Stimulated activated naive CD8-positive, alpha-beta T cell treated with anti-CD3 and anti-CD28 coated beads, Interleukin-15, Interleukin-2, amounts not matched to agents 100 U/mL and 50 U/mL, for 24 hours (primary cell): ENCODE measurements at places on chromosomes 11 and 22.

GRCh38 chr22:29200901-29201300 lies 4.8 kb upstream of the EMID1 start:
- DNase-seq = no peak

DNA sequence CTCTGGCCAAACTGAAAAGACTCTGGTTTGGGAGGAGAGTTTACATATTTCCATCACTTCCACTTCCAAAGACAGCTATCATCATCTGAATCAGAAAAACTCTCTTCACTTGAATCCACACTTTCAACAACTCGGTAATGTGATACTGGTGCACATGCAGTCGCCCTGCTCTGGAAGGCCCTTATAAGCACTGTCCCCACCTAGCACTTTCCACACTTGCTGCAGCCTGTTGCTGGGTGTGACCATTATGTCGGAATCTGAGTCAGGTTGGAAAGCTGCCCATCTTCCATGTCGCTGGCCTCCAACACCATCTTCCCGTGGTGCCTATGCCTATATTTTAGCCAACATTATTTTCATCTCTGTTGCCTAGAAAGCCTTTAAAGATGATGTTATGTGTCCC lies 1.1 kb upstream of the OR10A5 start:
- DNase-seq = no peak

DNA sequence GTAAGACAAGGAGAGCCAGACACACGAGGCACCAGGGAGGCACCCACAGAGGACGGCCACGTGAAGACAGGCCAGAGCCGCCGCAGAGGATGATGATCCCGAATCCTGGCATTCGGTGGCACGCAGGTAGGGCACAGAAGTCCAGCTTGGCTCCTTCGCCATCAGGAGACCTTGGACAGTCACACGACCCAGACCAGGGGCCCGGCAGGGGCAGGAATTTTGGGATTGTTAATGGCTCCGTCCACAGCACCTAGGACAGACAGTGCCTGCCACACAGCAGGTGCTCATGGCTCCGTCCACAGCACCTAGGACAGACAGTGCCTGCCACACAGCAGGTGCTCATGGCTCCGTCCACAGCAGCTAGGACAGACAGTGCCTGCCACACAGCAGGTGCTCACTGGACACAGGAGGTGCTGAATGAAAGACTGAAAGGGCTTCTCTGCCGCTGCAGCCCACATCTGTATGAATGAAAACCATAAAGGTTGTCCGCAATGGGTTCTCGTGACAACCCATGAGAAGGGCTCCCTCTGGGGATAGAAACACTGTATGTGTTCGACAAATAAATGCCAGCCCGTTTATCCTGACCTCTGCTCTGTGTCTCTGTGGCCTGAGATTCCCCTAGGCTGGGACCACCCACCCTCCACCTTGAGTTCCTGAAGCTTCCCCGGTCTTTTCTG lies 341.6 kb downstream of the CTTN start:
- DNase-seq = no peak

GRCh38 chr11:119701591-119702549 lies 27.1 kb downstream of the NECTIN1 start:
- DNase-seq = no peak

DNA sequence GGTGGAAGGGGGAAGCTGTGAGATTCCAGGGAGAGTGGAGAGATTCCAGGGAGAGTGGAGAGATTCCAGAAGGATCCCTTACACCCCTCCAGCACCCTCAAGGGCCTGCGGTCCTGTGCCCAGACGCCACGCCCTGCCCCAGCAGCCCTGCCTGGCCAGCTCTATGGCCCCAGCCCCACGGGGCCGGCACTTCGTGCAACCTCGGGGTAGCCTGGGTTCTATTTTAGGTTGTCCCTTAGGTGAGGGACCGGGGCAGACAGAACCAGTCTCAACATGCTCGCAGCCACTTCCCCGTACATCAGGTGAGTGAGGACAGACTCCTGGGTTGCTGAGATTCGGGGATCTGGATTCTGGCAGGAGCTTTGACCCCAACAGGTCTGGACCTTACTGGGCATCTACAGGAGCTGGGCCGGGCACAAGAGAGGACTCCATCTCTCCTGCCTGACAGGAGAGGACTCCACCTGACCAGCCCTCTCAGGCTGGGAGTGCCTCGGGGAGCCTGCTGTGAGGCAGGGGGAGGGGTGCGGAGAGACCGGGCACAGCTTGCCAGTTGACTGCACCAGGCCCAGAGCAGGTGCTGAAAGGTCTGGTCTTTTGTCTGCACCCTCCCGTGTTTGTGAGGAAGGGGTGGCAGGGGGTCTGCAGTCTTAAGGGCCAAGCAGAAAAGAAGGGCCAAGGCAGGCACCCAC lies 8.5 kb upstream of the ADORA2A start:
- DNase-seq = no peak

- no peak for DNase-seq
These were observed 761.3 kb downstream of the OPCML start for GRCh38 chr11:132770829-132771530.

DNA sequence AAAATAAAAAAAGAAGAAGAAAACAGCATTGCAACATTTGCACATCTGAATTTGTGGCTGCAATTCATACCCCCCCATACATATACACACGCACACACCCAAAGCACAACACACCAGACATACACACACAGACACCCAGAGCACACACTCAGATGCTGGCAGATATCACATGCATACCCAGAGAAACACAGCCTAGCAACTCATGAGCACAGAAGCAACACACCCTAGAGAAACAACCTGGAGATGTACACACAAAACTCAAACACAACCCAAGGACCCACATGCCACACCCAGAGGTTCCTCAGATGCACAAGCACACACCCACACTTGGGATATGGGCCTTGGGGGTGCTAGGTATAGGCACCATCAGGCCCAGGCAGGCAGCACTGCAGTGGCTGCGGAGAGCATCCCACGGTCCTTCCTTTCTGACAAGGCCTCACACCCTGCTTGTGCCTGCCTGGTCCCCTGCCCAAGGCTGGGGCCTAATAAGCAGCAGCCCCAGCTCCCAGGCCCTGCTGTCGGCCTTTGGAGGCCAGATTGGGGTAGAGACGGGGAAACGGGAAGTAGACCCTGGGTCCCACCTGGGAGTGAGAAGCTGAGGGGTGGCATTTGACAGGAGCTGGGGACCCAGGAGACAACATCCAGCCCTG lies 3.1 kb downstream of the CST6 start:
- no peak for DNase-seq

- DNase-seq = no peak
These were observed 14.0 kb downstream of the TRIM44 start for GRCh38 chr11:35676611-35676965.

- no peak for DNase-seq
These were observed 11.0 kb upstream of the B4GALNT4 start for GRCh38 chr11:358129-358800.

- peak; percentile 85 for DNase-seq
These were observed 42.2 kb upstream of the INCENP start for GRCh38 chr11:62081378-62082291.

GRCh38 chr22:46482056-46482675 lies 55.3 kb downstream of the CELSR1 start:
- DNase-seq = no peak

- DNase-seq = no peak
These were observed 8.0 kb downstream of the CAPN5 start for GRCh38 chr11:77074626-77075221.

GRCh38 chr22:22565981-22566380 lies 6.9 kb upstream of the PRAME start:
- no peak for DNase-seq

DNA sequence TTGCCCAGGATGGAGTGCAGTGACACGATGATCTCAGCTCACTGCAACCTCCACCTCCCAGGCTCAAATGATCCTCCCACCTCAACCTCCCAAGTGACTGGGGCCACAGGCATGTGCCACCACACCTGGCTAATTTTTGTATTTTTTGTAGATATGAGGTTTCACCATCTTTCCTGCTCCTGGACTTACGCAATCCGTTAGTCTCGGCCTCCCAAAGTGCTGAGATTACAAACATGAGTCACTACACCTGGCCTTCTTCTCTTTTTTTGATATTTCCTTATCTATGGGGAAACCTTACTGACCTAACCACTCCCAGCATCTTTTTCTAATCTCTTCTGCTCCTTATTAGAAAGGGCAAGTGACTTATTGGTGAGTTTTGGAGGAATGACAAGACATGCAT lies 121.7 kb upstream of the CHORDC1 start:
- no peak for DNase-seq

- DNase-seq = no peak
These were observed 39.5 kb upstream of the ADA2 start for GRCh38 chr22:17258788-17259148.

- DNase-seq = no peak
These were observed 143.5 kb downstream of the MIAT start for GRCh38 chr22:26800858-26801257.

DNA sequence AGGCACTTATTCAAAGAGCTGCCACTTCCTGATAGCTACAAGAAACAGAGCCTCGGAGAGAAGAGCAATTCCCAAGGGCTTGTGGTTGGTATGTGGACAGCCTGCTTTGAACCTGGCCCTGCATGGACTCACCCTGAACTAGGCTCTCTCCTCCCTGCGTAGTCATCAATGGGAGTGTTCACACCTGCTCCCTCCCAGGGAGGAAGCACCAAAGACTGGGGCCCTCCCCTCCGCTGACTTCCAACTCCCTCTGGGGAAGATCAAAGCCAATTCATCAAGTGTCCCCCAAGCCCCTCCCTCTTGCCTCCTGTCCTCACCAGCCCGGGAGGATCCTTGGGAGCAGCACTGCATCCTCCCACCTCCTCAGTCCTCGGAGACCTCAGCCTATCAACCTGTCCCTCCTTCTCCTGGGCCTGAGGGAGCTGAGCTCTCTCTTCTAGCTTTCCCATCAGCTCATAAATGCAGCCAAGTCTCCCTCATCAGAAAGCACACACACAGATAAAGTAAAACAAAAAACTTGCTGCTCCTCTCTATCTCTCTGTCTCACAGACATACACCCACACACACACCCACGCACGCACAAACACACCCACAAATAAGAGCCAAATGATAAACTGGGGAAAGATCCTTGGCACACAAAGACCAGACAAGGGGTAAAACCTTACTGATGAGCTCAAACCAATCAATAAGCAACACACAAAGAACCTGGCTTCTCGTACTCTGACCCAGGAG lies 3.3 kb downstream of the A4GALT start:
- no peak for DNase-seq

- no peak for DNase-seq
These were observed 29.8 kb upstream of the LDHA start for GRCh38 chr11:18364495-18365073.
